SJCRH30 (cell line): ENCODE measurements at places on chromosomes 5 and 9.

GRCh38 chr5:103667068-103667467, 104.5 kb upstream of the NUDT12 start:
- DNase-seq = no peak

DNA sequence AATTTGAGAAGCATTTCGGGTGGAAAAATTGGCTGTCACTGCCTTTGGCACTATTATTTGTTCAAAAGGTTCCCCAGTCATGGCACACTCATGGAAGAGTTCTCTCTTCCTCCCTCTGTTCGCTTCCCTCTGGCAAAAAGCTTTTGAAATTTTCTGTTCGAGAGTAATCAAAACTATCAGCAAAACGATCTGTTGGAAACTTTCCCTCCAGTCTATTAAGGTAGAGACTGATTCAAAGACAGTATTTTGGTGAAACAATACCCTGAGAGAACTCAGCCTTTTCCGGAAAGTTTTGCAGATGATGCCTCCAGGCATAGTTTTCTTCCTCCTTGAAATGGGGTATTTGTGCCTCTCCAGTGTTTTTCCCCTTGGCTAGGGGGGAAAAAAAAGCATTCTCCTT, 3.6 kb upstream of the LPAR1 start:
- no peak for DNase-seq

DNA sequence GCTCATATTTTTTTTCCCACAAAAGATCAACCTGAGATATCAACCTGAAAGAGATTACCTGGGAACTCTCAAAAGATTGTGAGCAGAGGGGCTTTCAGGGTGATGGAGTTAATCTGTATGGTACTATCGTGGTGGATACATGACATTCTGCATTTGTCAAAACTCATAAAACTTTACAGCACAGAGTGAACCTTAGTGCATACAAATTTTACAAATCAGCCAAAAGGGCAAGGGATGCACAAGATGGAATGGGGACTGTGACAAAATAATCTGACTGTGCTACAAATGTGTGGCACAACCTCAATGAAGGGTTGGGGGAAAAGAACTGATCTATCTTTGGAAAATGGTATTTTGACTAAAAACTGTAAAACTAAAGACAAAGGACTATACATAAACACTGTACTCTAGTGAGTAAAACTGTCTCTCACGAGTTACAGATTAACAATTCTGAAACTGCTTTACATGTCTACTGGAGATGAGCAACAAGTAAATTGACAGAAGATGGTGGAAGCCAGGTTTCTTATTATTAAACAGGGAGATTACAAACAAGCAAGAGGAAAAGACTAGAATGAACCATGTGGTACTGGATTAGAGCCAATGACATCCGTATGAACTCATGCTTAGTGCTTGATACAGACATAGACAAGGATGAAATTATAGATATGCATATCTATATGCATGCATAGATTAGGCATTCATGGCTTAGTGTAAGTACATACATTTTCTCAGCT, 24.8 kb upstream of the RLN1 start:
- no peak for DNase-seq

- DNase-seq = no peak
Measured at GRCh38 chr5:77658662-77659061, 20.1 kb upstream of the OTP start.

GRCh38 chr5:75677607-75678006, 39.6 kb downstream of the POC5 start:
- DNase-seq = no peak

- DNase-seq = no peak
Measured at GRCh38 chr5:150159741-150160179, 4.1 kb upstream of the PDGFRB start.

GRCh38 chr9:100724886-100725285, 147.0 kb downstream of the CAVIN4 start:
- DNase-seq = peak; percentile 35

DNA sequence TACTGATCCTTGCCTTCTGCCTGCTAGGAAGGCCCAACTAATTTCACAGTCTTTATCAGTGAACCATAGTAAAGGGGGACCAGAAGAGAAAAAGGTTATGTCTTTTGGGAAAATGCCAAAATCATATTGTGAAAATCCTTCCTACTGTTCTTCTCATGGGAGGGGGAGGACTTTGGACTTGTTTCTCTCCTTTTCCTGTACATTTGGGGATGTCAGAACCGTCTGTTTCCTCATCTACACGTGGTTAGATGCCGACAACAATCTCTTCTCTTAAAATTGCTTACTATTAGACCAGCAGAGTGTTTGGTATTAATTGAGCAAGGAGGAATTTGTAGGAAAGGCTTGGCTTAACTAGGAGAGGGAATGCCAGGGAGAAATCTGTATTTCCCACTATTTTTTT, 77.2 kb downstream of the TMC1 start:
- DNase-seq = no peak

DNA sequence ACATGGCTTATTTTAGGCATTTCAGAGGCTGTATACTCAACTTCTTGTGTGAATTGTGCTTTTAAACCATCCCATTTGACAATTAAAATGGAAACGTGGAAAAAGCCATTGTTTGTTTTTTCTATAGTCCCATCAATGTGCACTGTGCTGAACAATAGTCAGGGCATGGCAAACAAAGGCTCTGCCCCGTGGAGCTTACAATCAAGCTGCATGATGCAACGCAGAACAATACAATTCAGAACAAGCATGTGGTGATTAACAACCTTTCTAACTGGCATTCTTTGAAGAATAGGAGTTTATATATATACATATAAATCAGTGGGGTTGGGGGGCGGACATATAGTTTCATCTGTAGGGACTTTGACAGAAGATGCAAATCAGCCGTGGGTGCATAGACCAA, 2125.4 kb upstream of the WWC1 start:
- DNase-seq = no peak

DNA sequence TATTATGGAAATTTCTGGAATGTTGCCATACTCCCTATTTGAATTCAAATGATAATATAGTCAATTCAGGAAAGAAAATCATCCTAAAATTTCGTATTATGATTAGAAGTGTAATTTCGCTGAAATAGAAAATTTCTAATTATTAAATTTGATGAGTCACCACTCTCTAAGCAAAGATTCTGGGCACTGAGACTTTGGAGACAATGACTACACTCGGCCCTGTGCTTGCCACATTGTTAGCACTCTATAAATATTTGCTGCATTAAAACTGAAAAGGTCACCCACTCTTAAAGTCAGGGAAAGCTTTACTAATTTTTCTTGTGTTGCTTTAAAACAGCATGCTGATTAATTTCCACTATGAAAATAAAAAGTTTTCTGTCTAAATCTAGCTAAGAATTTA, 240.3 kb downstream of the TLE4 start:
- DNase-seq = no peak

DNA sequence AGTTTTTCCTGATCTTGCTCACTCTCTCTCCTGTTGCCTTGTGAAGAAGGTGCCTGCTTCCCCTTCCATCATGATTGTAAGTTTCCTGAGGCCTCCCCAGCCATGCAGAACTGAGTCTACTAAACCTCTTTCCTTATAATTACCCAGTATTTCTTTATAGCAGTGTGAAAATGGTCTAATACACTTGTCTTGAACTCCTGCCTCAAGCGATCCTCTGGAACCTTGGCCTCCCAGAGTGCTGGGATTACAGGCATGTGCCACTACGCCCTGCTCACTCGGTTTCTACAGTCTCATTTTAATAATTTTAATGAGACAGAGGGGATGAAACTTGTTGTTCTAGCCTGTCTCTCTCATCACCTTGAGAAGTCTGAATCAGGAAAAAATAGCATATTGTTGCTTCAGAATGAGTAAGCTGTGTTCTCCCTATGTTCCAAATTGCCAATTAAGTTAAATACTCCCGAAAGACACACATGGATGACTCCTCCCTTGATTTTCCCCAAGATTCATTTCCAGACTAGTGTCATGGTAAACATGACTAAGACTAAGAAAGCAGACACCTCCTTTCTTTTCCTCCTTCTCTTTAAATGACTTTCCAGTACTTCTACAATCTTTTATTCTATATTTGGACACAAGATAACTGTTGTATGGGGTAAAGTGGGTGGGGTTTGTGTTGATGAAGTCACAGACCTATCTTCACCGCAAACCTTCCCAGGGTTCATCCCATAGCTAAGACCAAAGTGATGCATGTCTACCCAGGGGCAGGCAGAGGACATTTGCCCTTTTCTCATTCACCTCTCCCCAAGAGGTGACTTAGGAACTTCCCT, 7.8 kb upstream of the DNAJC18 start:
- no peak for DNase-seq

DNA sequence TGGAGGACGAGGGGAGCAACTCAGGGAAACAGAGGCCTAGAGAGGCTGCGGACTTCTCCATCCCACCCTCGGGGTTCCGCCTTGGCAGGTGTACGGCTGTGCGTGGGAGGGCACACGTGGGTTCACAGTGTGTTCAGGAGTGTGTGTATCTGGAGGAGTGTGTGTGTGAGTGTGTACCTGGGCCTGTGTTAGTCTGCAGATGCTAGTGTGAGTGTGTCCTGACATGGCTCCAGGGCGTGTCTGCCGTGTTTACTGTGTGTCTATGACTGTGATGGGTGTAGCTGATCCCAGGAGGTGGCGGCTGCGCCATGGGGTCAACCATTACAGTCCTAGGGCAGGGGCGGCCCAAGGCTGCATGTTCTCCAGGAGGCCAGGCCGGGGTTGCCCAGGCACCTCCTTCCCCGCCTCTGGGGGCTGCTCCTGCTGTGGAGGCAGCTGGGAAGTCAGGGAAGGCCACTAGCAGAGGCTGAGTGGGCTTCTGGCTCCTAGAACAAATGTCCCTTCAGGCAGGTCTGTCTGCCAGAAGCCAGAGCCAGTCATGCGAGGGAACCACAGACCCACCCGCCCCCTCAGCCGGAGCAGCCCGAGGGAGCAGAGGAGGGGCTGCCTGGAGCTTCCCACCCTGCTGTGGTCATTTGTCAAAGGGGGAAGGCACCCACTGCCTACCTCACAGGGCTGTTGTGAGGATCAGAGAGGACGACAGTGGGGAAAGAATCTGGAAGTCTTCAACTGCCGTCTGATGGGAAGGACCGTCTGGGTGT, 21.4 kb downstream of the CRB2 start:
- DNase-seq = peak; percentile 51

DNA sequence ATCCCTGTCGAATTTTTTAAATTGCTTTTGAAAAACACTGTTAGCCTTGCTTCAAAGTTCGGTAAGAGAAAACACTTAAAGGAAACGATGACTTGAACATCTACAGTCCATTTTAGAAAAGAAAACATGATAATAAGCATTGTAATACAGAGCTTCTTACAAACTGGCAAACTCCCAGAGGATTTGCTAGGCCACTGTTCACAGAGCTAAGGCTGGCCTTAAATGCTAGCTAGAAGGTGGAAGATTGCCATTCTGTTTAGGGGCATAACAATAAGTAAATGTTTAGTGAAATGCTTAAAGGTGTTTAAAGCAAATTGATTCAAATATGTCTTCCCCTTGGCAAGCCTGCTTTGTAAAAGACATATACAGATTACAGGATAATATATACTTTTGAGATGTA, 169.6 kb downstream of the TLE4 start:
- no peak for DNase-seq

DNA sequence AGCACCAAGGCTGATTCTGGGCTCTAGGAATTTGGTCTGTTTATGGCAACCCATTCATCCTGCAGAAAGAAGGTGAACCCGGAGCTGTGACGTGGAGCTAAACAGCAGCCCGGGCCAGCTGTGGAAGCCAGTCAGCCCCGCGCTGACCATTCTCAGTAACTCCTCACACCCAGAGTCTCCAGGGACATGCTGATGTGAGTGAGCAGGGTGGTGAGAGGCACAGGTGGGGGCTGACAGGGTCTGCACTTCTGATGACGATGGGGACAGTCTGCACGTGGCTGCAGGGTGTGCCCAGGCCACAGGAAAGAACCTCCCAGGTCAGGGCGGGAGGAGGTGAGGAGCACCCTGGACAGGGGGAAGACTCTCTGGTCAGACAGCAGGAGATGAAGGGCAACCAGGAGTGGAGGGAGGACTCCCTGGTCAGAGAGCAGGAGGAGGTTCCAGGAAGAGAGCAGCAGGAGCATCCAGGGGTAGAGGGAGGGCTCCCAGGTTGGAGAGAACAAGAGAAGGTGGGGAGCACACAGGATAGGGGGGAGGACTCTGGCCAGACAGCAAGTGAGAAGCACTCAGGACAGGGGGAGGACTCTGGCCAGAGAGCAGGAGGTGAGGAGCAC, 26.1 kb upstream of the SLC6A3 start:
- no peak for DNase-seq

DNA sequence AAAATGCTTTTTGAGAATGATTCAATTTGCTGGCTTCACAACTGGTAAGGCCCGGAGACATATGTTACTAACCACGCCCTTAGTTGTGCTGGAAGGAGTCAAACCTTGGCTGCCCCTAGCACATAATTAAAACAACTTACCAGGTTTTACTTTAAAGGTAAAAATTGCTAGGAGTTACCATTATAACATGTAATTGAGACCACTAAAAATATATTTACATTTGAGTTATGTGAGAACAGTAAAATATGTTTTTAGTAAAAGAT, 435.6 kb upstream of the CDH9 start:
- DNase-seq = peak; percentile 1

GRCh38 chr5:163967268-163967667, 461.8 kb downstream of the MAT2B start:
- DNase-seq = no peak
